NCI-H526 (cell line): ENCODE measurements at places on chromosomes 1 and 21.
A peak's percentile ranks its signal among the peaks of the same experiment; 100 is the strongest.

DNA sequence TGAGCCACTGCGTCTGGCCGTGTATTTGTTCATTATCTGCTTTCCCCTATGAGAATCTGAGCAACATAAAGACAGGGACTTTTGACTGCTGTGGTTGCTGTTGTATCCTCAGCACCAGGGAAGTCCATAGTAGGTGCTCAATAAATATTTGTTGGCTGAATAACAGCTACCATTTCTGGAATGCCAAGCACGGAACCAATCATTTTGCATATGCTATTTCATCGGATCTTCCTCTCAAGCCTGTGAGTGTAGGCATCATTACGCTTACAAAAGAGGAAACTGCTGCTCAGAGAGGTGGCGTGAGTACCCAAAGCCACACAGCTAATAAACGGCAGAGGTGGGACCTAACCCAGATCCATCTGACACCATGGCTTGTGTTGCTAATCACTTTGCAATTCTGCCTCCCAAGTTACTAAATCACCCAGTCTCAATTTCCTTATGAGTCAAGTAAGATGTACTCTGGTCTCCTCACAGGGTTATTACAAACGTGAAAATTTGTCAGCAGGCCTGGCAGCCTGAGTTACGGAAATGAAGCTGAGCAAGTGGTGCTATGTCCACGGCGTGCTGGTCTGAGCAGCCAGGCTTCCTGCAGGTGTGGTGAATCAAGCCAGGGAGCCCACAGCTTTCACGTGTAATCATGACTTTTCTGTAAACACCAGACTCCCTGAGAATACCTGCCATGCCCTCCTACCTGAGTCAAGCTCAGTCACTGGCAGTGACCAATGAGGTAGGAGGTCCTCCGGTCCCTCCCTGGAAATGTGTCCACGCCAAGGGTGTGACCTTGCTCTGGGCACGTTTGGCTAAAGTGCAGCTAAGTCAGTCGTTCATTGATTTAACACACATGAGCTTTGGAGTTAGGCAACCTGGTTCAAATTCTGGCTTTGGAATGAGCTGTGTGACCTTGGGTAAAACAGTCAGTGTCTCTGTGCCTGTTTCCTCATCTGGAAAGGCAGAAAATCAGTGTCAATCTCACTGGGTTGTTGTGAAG, 4.8 kb upstream of the RHCE start:
- DNase-seq: no peak

DNA sequence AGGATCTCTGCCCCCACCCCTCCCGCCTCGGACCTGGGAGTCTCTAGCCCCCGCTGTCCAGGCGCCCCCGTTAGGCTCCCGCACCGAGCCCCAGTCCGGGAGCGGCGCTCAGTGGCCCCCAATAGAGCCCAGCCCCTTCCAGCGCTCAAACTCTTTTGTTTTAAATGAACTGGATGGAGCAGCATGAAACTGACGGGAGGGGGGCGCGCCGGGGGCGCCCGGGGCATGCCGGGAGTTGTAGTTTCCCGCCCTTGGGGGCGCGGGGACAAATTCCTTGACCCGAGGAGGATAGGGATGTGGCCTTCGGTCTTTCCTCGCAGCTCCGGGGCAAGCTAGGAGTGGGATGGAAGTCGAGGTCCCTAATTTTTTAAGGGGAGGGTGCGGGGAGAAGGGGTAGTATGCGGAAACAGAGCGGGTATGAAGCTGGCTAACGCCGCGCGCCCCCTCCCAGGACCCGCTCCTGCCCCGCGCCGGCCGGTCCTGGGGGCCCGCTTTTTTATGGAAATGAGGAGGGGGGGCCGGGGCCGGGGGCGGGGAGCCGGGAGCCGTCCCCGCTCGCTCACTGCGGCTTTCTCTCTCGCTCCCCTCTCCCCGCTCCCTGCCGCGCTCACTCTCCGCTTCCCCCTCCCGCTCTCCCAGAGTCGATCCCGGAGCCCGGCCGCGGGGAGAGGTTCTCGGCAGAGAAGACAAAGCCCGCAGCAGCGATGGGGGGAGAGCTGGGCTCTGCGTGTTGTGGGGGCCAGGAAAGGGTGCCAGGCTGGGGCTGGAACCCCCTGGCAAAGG, at the start of gene MEX3A:
Gene MEX3A (minus strand): TSS at position 157 of the 783 bp plus-strand sequence. CDS start 467 bp downstream, outside the sequence.
- peak; percentile 87 for DNase-seq

DNA sequence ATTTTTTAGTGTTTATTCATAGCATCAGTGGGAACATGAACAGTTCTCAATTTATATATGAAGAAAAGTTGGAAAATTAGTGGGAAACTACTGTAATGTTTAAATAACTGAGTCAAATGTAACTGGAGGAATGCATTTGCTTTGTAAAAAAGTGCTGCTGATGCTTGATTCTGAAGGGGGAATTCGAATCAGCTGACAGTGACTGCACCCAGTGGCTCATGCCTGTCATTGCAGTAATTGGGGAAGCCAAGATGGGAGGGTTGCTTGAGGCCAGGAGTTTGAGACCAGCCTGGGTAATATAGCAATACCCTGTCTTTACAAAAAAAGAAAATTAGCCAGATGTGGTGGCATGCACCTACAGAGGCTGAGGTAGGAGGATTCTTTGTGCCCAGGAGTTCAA, 398.4 kb downstream of the ZP4 start:
- no peak for DNase-seq

- DNase-seq: no peak
Observed at GRCh38 chr1:89539128-89539527, 14.5 kb downstream of the LRRC8B start.

- DNase-seq: no peak
Observed at GRCh38 chr1:198121056-198121826, 35.6 kb upstream of the NEK7 start.

DNA sequence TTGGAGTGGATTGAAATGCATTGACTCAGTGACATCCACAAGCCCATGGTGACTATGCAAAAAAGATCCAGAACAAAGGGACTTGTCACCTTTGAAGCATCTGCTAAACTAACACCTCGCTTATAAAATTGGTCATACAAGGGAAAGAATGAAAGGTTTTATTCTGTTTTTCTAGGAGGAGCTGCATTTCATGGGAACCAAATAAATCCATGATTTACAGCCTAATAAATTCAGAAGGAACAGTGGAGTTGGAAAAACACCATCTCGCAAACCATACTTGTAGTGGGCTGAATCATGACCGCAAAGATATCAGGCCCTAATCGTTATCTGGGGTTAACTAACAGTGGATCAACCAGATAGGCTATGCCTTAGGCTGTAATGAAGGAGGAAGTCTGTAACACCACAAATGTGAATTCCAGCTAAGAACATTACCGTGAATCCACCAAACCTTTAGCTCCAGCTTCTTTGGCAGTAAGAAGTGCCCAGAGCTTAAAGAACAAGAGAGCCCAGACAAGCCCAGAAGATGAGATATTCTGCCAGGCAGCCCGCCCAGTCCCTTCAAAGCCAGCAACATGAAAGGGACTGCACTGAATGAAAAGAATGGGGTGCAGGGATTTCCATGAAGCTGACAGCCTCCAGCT, 27.4 kb downstream of the RSPH1 start:
- DNase-seq: no peak

DNA sequence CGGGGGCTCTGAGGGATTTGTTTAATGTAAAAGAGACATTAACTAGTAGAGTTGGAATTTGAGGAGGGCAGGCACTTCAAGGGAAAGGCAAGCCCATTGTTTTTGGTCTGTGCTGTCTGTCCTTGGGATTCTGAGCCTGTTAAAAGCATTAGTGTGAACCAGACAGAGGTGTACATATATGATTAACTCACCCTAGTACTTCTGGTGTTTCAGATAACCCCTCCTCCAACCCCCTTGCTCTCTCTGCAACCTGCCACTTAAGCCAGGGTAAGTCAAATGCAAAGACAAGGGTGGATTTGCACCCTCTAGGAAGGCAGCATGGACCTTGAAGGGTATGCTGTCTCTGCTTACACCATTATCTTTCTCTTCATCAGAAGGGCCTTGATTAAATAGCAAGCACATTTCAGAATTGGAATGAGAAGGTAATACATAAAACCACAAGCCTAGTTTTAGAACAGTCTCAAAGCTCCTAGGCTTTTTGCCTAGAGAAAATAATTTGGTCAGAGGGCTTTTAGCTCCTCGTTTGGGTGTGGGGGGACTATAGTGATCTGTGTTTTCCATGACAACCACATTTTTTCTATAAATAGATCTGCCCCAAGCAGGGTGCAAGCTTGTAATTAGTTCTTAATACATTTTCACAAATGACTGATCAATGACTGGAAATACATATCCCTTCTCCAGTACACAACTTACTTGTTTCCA, 120.7 kb upstream of the SGIP1 start:
- DNase-seq: no peak

GRCh38 chr1:17335821-17336710, 28.1 kb downstream of the PADI4 start:
- peak; percentile 8 for DNase-seq

GRCh38 chr1:67684526-67685066, 405 bp upstream of the GADD45A start:
- DNase-seq: no peak

DNA sequence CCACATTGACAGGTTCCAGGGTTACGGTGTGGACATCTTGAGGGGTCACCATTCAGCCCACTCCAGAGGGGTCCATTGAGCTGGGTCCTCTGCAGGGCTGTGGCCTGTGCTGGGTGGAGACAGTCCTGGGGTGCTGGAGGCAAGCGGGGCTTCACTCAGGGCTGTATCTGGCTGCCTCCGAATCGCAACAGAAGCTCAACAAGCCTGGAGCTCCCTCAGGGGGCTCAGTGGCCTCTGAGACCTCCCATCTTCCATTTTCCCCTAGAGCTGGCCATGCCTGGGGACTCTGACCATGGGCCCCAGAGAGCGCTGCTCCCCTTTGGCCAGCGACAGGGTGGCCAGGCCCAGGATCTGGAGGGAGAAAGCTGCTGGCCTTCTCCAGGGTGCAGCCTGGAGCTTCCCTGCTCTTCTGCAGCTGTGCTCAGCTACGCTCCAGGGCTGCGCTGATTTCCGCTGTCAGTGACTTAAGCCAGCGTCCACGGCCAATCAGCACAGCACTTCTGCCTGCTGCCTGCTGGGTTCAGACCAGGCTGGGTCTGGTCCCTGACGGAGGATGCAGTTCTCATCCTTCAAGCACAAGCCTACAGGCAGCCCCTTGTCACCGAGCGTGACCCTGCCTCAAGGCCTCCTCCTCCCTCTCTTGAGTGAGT, 45.0 kb upstream of the ADARB1 start:
- peak; percentile 32 for DNase-seq
